ENCODE measurements at places on chromosomes 7 and 10. TPM values are rescaled to one million over a fixed set of nuclear protein-coding genes. Genes with fewer than 3 reads are reported as not detected.

The FAM13C gene
- 0.21 TPM for total RNA-seq

The NEUROD6 gene
- total RNA-seq: not detected

The SFRP4 gene
- total RNA-seq: 0.21 TPM

The HECTD2 gene
- 10.4 TPM for total RNA-seq

The HOXA9 gene
- 46.5 TPM for total RNA-seq

The ASZ1 gene
- not detected for total RNA-seq

GRCh38 chr10:59695637-59696036 is 14.0 kb downstream of the SLC16A9 start:
- DNase-seq: no peak

DNA sequence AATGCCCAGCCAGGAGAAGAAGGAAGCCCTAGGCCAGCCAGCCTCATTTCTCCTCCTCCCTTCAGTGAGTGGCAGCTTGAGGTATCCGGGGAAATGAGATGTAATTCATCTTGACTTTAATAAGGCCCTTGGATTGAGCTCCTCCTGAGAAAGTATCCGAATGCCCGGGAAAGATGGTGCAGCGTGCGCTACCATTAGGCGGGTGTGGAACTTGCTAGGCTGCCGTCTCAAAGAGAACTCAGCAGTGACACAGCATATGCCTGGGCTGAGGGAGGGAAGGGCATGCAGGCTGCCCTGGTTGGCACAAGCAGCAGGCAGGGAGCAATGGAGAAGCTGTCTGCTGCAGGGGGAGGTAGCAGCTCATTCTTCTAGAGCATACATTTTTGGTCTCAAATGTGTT is 659.8 kb upstream of the FOXK1 start:
- no peak for DNase-seq

DNA sequence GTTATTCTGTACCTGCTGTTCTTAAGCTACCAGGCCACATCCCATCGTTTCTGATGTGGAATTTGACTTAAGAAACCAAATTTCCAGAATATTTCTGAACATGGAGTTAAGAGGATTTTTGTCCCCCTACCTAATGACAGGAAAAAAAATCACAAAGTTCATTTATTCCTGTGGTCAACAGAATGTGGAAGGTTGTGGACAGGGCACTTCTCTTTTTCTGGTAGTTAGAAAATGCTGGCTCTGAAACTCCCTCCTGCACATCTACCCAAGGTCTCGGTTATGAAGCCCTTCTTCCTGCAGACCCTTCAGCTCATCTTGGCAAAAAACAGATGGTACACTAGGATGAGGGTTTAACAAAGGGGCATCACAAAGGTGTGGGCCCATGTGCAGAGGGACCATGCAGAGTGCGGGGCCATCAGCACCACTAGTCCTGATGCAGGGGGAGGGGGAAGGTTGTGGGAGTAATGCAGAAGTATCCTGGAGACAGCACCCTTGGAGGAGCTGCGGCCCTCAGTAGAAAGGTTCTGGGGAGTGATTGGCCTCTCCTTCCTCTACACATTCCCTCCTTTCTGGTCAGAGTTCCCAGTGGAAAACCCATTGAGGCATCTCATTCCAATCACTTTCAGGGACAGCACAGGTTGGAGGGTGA is 9.8 kb downstream of the ALOX5 start:
- no peak for DNase-seq

DNA sequence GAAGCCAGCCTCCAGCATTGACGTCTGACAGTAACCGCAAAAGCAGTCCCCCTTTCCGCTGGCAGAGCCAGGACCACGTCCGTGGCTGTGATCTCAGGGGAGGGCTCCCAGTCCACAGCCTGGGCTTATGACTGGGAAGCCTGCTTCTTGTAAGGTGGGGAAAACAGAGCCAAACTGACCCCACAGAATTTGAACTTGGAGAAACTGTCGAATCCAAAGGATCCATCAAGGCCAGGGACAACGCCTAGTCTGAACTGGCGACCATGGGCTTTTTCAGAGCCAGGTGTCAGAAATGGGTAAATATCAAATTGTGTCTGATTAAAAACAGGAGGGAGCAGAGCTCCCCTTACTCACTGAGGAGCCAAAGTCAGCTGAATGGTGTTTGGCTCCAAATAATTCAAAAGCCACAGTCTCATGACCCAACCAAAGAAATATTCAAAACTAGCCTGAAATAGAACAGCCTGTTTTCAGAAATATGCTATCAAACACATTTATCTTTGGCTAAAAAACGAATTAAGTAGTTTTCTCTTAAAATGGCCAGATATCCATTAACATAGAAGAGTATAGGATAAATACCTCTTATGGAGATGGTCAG is 751.4 kb upstream of the GALNT17 start:
- DNase-seq: no peak

DNA sequence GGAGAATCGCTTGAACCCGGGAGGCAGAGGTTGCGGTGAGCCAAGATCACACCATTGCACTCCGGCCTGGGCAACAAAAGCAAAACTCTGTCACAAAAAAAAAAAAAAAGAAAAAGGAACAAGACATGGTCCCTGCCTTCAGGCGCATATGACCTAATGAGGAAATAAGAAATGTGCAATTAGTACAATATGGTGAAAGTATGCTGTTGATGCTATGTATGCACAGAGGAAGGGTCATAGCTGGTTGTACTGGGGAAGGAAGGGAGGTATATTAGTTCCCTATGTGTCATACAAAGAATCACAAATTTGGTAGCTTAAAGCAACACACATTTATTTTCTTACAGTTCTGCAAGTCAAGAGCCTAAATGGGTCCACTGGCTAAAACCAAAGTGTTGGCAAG is 97.8 kb upstream of the MPP7 start:
- DNase-seq: no peak

- no peak for DNase-seq
Observed at GRCh38 chr10:49015700-49016099, 76.1 kb upstream of the LRRC18 start.

GRCh38 chr7:100472121-100472851 is 6.7 kb downstream of the TSC22D4 start:
- no peak for DNase-seq

- no peak for DNase-seq
Observed at GRCh38 chr7:94975336-94975735, 67.9 kb downstream of the PPP1R9A start.

DNA sequence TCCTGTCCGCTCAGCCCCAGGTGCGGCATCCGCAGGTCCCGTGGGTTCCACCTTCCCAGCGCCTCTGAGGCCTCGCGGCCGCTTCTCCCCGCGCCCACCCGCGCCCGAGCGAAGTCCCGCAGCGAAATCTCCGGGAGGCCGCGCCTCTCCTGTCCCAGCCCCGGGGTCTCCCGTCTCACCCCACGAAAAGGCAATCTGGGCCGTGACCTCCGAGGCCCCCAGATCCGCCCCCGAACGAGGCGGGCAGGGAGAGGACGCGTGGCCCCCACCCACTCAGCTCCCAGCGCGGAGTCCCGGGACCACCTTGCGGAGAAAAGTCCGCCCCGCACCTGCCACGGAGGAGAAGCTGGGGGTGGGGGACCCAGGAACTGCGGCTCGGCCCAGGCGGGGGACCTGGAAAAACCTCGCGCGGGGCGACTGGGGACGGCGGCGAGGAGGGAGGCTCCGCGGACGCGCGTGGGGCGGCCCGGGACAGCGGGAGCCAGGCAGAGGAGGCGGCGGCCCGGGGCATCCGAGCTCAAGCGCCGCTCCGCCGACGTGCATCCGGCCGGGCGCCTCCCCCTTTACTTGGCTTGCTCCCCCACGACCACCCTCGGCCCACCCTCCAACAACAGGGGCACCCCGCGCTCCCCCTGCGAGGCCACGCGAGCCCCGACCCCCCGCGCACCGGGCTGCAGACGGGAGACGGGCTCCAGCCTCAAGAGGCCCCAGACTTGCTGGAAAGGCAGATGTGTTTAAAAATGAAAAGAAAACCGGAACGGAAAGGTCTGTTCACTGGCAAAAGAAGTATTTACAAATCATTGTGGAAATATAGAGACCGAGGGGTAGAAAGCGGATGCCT is 33.0 kb upstream of the RNF32 start:
- DNase-seq: no peak

DNA sequence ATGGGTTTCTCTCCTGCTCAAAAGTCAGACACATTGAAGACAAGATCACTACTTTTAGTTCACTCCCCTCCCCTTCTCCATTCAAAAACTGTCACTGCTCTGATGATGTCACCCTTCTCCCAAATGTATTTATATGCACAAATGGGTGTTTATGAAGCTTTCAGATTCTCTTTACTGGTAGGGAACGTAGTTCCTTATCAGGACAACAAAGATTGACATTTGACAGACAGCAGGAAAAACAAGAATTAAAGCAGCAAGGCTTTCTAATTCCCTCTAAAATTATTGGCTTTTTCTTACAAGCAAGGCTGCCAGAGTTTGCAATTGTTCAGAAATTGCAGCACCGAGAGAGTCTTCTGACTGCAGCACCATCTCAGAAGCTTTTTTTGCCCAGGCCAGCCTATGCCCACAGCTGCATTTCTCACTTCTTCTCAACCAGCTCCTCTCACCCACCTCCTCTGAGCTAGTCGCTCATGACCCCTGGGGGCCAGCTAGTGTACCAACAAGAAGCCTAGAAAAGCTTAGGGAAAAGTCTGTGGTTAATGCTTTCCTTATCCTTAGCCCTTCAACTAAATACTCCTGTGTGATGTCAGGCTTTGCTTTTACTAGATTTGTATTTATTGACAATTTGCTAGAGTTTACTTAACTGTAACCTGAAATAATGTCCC is 265.1 kb downstream of the HTR7 start:
- peak; percentile 34 for DNase-seq

GRCh38 chr7:155357573-155358041 is 59.9 kb downstream of the INSIG1 start:
- DNase-seq: no peak

DNA sequence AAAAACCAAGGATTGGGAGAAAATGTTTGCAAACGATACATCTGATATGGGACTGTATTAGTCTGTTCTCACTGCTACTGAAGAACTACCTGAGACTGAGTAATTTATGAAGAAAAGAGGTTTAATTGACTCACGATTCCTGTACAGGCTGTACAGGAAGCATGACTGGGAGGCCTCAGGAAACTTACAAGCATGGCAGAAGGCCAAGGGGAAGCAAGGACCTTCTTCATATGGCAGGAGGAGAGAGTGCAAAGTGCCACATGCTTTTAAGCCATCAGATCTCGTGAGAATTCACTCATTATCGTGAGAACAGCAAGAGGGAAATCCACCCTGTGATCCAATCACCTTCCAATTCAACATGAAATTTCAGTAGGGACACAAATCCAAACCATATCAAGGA is 11.0 kb downstream of the ZNF713 start:
- DNase-seq: no peak
